ENCODE measurements at places on chromosomes 3 and 15.
A peak's percentile ranks its signal among the peaks of the same experiment; 100 is the strongest.

- DNase-seq: no peak
Measured at GRCh38 chr15:96992817-96993216, 662.3 kb downstream of the NR2F2 start.

DNA sequence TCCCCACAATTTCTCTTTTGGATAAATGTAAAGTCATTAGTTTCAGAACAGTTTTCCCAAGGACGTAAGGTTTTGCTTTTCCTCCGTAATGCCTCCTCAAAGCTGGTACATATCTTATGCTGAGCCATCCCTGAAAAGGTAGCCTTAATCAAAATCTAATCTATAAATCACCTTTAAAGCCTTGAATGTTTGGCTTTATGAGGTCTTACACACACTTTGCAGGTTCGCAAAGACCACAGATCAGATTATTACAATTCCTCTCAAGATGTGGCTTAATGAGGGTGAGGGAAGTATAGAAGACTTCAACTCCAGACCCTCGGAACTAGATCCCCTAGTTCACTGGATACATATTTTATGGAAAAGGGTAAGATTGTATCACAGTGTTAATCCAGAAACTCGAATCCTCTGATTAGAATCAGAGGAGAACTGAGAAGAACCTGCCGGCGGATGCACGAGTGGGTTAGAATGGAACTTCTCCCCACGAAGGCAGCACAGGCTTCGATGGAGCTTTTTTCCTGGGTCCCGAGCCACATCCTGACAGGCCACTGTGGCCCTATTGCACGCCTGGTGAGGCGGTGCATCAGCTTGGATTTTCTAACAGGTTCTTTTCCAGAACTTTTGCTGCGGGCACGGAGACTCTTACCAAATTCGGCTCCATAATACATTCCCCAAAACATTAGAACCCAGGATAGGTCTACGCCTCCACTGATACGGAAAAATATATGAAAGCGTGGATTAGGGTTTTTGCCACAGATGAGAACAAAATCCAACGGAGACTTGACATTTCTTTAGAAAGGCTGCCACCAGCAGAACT lies 1.2 kb downstream of the CTXND1 start:
- DNase-seq: no peak

DNA sequence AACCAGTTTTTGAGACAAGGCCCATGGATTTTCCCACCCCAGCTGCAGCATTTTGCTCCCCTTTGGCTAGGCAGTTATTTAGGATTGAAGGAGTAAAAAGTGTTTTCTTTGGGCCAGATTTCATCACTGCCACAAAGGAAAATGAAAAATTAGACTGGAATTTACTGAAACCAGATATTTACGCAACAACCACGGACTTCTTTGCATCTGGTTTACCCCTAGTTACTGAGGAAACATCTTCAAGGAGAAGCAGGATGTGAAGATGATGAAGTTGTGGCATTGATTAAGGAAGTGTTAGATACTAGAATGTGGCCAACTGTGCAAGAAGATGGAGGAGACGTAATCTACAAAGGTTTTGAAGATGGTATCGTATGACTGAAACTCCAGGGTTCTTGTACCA lies 165.2 kb upstream of the MYRIP start:
- DNase-seq: no peak

GRCh38 chr3:102410616-102411015 lies 24.2 kb upstream of the ZPLD1 start:
- no peak for DNase-seq

DNA sequence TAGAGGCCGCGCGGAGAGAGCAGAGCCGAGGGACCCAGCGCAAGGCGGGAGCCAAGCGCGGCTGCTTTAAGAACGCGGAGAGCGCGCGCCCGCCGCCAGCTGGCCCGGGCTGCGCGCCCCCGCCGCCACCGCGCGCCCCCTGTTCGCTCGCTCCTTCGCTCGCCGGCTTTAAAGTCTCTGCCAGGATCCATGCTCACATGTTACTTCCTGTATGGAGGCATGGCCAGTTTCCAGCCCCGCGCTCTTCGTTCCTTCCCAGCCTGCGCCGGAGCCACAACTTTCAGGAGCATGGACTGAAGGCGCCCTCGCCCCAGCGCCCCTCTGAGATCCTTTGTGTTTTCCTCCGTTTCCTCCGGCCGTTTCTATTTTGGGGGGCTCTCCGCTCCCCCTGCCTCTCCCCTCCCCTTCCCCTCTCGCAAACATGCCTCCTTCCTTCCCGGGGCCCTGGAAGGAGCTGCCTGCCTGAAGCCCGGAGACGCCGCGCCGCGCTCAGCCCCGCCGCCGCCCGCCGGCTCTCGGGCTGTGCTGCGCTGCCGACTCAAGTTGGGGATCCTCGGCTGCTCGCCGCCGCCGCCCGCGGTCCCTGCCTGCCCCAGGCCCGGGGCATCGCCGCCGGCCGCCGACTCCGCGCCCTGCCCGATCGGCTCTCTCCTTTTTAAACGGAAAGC lies at the start of gene PTPRG:
PTPRG (plus strand) TSS at position 198 of the 668 bp plus-strand sequence. CDS start 717 bp downstream, outside the sequence.
- peak; percentile 70 for DNase-seq

DNA sequence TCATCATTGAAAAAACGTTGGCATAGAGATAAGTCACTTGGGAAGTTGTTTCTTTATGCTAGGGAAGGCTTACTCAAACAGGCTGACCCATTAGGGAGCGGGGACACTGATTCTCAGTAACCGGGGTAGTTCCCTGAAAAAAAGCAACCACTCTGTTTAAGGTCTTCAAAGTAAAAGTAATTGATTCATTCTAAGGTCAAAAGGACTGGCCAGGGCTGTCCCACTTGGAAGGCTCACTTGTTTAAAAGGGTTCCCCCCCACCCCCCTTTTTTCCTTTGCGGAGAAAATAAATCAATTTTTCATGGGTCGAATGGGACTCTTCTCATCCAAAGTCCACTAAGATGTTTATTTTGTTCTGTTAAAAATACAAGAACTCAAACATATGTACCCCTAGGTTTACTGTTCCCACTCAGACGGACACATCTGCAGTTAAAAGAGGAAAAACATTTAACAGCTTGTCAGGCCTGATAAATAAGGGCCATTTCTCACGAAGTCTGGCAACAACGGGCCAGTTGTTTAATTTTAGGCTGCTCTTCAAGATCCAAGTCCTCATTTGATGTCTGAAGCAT lies 53.0 kb downstream of the ARHGEF3 start:
- peak; percentile 56 for DNase-seq

DNA sequence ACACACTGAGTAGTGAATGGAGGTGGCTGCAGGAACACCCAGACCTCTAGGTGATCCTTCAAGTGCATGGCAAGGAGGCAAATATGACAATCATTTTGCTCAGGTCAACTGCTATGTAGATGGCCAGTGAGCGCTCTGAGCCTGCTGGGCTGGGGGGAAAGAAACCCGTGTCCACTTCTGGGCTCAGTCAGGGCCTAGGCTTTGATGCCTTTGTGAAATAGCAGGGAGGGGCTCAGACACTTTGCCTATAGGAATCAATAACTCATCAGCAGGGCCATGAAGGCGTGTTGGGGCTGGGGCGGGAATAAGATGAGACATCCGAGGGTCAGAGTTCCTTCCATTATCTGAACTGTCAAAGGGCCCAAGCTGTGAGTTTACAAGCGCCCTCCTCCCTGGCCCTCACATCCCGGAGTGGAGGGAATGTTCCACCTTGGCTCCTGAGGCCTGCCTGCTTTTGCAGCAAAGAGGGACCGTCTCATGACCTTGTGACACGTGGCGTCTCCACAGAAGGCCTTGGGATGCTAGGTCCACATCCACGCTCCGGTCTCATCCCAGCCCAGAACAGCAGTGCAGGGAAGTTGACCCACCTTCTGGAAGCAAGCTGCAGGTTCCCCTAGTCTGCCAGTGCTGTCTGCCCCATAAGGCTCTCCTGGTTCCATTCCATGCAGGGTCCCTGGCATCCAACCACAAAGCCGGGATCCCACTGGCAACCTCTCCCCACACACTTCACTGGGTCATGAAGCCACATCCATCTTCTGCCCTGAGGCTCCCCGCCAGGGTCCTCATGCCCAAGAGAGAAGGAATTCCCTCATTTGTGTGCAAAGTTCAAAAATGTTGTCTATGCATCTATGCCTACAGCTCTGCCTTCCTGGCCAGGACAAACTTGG lies 78.4 kb downstream of the CHSY1 start:
- DNase-seq: no peak

- DNase-seq: no peak
Measured at GRCh38 chr3:165195241-165195639, 944 bp downstream of the SLITRK3 start.

DNA sequence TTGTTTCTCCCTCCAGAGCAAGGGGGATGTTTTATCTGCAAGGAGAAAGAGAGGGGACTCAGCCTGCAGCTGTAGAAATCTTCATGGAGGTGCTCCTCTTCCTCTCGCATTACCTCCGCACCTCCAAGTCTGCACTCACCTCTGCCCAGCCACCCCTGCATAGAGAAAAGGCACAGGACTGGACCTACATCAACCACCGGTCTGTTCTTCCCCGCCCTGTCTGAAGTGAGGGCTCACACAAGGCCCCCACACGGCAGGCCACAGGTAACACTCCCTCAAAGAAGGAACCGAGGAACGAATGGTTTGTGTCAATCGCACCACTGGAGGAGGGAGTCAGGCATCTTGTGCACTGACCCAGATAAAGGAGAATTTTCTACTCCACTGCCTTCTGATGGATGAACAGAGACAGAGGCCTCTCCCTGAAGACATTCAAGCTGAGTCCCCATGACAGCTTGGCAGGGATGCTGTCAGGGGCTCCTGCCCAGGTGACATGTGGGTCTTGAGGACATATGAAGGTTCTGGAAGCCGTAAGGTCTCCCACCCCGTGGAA lies 260.3 kb downstream of the XXYLT1 start:
- DNase-seq: no peak

DNA sequence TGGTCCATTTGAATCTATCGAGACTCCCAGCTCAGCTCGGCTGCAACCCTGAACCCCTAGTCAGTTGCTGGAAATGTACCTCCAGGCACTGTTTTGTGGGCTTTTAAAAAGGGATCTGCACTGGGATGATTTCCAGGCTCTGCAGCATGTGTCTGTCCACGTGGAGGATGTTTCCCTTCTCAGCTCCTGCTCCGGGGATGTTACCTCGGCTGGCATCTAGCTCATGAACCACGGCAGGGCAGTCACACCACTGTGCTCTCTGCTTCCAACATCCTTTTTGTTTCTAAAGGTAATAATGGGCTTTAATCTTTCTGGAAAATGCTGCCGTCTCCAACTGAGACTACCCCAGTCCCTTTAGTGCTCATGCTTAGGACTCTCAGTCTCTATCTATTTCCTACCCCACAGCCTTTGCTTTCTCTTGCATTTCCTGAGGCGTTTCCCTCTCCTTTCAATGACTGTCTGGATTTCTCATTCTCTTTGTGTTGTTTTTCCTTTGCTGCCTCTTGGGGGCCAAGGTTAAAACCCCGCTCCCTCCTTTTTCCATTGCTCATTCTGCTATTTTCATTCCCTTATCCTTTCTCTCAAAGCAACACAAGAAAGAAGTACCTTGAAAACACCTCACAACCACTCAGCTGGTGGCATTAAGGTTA lies 42.9 kb upstream of the AKAP13 start:
- DNase-seq: no peak

DNA sequence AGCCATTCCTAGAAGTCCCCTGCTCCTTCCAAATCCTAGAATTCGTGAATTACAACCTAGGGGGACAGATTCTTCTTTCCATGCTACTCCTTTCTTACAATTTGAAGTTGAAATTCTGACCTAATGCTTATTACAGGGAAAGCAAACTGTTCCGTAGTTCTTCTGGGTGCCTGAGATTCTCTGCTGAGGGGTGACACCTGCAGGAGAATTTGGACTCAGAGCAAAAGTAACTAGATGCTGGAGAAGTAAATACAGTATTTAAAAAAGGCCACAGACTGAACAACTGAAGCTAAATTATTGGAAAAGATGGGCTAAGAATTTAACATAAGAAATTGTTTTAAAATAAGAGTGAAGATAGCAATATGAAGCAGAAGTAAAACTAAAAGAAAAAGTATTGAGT lies 37.9 kb downstream of the ACAD9 start:
- peak; percentile 12 for DNase-seq

- no peak for DNase-seq
Measured at GRCh38 chr15:73079565-73079964, 27.3 kb downstream of the NEO1 start.

- DNase-seq: no peak
Measured at GRCh38 chr15:91099995-91100813, at the start of gene SV2B. SV2B (plus strand) TSS chr15:91100257; CDS start chr15:91226264, 126,007 bp downstream.

Data from globus pallidus (tissue), 1 donor.